ENCODE measurements at places on chromosomes 12 and 14. TPM values are rescaled to one million over a fixed set of nuclear protein-coding genes. Genes with fewer than 3 reads are reported as not detected.

- no peak overlapping the region for H3K27ac ChIP-seq
- no peaks in the 10 kb centered on the region for H3K27me3 ChIP-seq
- no peak overlapping the region for H3K4me3 ChIP-seq
- no peaks in the 10 kb centered on the region for H3K4me1 ChIP-seq
- no peak for DNase-seq
- H3K36me3 ChIP-seq = no peaks in the 10 kb centered on the region
Observed at GRCh38 chr12:109782326-109782703, 50.9 kb downstream of the TRPV4 start.

IL25 gene
- total RNA-seq = not detected

- no peaks in the 10 kb centered on the region for H3K27me3 ChIP-seq
- DNase-seq = no peak
- H3K27ac ChIP-seq = no peak overlapping the region
- no peak overlapping the region for H3K4me3 ChIP-seq
Observed at GRCh38 chr12:90945070-90945649, 9.8 kb downstream of the CCER1 start.

DNA sequence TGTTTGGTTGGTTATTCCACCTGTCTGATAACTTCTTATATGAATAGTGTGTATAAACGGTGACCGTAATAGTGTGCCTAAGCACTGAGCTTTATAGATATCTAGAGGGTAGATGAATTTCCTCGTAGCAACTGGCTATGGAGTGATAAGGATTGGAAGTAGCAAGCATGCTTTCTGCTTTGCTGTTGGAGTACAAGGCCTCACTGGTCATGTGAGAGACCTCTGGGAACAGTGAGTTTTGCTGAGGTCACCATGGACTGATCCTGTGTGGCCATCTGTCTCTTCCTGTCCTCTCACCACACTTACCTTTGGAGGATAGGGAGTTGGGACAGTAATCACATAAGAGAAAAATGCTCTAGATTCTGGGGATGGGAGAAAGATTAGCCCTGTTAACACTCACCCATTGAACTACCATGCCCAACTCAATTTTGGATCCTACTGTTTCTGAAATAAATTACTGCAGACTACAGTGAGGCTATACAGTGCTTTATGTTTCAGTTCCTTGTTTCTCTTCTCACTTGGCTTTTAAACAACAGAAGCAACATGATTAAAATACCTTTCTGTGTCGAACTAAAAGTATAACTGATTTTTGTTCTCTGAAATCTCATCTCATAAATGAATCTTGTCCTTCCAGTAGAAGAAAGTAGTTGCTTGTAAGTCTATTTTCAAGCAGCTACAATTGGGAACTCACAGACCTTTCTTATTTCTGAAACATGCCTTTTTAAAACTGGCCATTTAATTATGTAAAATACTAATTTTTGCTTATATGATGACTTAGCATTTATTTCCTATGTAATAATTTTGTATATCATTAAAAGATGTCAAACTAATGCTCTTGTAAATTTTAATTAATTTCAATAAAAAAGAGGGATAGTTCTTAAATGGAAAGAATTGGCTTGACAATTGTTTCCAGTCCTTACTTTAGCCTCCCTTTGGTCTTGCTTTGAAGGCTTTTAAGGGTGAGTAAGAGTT lies 8.3 kb downstream of the TMX1 start:
- no peak overlapping the region for H3K27ac ChIP-seq
- no peaks in the 10 kb centered on the region for H3K4me1 ChIP-seq
- H3K4me3 ChIP-seq = no peak overlapping the region
- DNase-seq = no peak
- no peaks in the 10 kb centered on the region for H3K27me3 ChIP-seq

SLCO1B1 gene
- not detected for total RNA-seq
